ENCODE measurements at places on chromosomes 5 and 9.

GRCh38 chr5:42988568-42988967, 51.6 kb downstream of the ANXA2R start:
- no peak overlapping the region for H3K4me3 ChIP-seq
- no peak overlapping the region for H3K27ac ChIP-seq
- H3K36me3 ChIP-seq = peaks cover 2% of the 10 kb centered on the region
- peaks cover 2% of the 10 kb centered on the region for H3K4me1 ChIP-seq
- no peak for DNase-seq

DNA sequence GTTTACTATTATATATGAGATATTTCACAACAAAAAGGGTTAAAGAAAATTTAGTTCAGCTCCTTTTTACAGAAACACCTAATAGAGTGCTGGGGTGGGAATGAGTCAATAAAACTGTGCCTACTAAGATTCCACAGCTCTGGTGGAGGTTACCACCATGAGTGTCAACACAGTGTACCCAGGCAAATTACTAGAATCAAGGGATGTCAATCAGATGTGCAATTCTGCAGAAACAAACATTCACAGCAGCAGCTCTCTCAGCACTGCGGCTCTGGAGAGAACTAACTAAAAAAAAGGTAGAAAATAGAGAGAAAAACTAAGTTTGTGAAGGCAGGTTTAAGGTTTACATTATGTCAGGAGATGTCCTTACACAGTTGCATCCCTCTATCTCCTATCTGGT, 1313.0 kb downstream of the MAT2B start:
- no peak for DNase-seq
- H3K4me3 ChIP-seq = no peak overlapping the region
- no peaks in the 10 kb centered on the region for H3K4me1 ChIP-seq
- no peak overlapping the region for H3K27ac ChIP-seq
- H3K36me3 ChIP-seq = no peaks in the 10 kb centered on the region

GRCh38 chr5:154319736-154320135, 126.1 kb upstream of the SAP30L start:
- H3K27me3 ChIP-seq = no peaks in the 10 kb centered on the region
- H3K36me3 ChIP-seq = no peaks in the 10 kb centered on the region
- no peak overlapping the region for H3K27ac ChIP-seq
- H3K4me1 ChIP-seq = no peaks in the 10 kb centered on the region
- no peak for DNase-seq

DNA sequence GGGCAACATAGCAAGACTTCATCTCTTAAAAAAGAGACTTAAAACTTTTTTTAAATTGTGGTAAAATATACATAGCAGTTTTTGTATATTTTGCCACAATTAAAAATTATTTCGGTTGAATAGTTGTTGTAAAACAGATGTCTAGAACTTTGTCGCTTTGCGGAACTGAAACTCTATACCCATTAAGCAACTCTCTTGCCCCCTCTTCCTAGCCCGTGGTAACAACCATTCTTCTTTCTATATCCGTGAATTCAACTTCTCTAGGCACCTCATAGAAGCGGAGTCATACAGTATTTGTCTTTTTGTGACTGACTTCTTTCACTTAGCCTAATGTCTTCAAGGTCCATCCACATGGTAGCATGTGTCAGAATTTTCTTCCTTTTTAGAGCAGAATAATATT, 43.3 kb downstream of the SPARC start:
- H3K4me3 ChIP-seq = no peak overlapping the region
- H3K27me3 ChIP-seq = no peaks in the 10 kb centered on the region
- H3K27ac ChIP-seq = no peak overlapping the region
- DNase-seq = no peak

DNA sequence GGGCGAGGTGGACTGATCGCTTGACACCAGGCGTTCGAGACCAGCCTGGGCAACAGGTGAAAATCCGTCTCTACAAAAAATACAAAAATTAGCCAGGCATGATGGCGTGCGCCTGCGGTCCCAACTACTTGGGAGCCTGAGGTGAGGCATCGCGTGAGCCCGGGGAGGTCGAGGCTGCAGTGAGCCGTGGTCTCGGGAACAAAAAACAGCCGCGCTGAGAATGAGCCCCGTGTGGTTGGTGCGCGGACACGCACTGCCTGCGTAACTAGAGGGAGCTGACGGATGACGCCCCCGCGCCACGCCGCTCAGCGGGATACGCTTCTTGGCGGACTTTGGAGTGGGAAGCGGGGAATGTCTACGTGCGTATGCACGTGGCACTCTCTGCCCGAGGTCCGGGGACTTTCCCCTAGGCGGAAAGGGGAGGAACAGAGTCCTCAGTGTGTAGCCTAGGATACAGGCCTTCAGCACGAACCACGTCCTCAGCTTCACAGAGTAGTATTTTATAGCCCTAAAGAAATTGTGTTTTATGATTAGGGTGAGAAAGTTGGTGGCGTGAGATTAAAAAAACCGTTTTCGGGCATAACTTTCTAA, at the start of gene RMRP:
TSS of gene RMRP (minus strand) at position 474 of the 591 bp plus-strand sequence.
- H3K27ac ChIP-seq = peak within 1 kb of the TSS; percentile 98
- DNase-seq = peak; percentile 91
- H3K36me3 ChIP-seq = no peaks in the 10 kb centered on the region
- H3K27me3 ChIP-seq = no peaks in the 10 kb centered on the region
- peaks cover 4% of the 10 kb centered on the region for H3K4me1 ChIP-seq

DNA sequence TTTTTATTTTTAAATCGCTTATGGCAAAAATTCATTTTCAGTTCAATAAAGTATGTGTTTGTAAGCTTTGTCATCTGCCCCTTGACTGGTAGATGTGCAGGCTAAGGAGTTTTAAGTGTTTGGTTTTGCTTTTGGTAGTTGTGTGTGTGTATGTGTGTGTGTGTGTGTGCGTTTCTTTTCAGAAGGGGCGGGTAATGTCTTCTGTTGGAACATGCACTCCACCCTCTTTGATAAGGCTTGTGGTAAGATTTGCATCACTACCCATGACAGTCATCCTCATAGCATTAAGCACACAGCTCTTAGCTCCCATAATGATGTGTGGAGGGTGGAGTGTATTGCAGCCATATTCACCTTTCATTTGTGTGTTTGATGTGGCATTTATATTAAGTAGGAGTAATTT, 92.1 kb upstream of the FSD1L start:
- peaks cover 8% of the 10 kb centered on the region for H3K36me3 ChIP-seq
- no peaks in the 10 kb centered on the region for H3K4me1 ChIP-seq
- H3K27ac ChIP-seq = no peak overlapping the region

DNA sequence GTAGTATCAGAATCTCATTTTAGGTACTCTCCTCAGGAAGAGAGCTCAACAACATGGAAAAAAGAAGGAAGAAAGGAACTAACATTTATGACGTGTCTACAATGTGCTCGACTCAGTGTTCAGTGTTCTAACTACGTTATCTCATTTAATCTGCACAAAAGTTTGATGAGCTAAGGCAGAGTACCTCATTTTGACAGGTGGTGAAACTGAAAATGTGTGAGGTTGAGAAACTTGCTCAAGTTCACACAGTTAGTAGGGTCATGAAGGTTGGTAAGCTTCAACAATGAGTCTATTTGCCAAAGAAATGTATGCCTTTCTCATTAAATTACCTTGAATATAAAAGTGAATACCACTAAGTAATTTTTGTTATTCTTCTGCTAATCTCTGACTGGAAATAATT, 165.1 kb downstream of the CAAP1 start:
- no peaks in the 10 kb centered on the region for H3K36me3 ChIP-seq
- DNase-seq = no peak
- H3K27ac ChIP-seq = no peak overlapping the region
- H3K4me1 ChIP-seq = no peaks in the 10 kb centered on the region
- H3K27me3 ChIP-seq = no peaks in the 10 kb centered on the region
- no peak overlapping the region for H3K4me3 ChIP-seq

DNA sequence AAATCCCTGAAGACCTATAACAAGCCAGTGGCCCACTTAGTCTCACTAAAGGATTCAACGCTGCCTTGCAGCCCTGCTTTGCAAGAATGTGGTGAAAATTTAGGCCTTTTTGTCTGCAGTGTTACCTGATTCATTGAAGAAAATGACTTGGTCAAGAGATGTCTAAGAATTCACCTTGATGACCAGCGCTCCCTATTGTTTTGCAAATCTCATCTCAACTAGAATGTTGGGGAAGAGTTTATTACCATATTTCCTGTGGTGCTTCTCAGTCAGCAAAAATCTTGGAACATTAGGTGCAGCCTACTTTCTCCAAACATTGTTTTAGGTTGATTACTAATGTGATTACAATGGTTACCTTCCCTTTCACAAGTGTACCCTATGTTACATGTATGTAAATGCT, 53.5 kb downstream of the PLK2 start:
- no peak for DNase-seq
- no peak overlapping the region for H3K4me3 ChIP-seq
- H3K4me1 ChIP-seq = no peaks in the 10 kb centered on the region
- no peak overlapping the region for H3K27ac ChIP-seq
- H3K27me3 ChIP-seq = no peaks in the 10 kb centered on the region

- no peak overlapping the region for H3K4me3 ChIP-seq
- H3K36me3 ChIP-seq = no peaks in the 10 kb centered on the region
- no peak for DNase-seq
- H3K4me1 ChIP-seq = no peaks in the 10 kb centered on the region
- H3K27me3 ChIP-seq = no peaks in the 10 kb centered on the region
These were observed 585.3 kb upstream of the CCNG1 start for GRCh38 chr5:162852134-162852533.

DNA sequence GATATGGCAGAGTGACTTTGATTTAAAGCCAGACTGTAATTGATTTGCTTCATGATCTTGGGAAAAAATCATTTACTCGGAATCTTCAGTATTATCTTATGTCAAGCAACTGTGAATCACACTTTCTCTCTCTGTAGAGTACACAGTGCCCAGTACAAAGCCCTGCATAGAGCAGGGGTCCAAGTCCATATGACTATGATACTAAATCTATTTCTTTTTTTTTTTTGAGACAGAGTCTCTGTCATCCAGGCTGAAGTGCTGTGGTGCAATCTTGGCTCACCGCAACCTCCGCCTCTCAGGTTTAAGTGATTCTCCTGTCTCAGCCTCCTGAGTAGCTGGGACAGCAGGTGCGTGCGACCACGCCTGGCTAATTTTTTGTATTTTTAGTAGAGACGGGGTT, 194.8 kb upstream of the SEMA6A start:
- H3K36me3 ChIP-seq = no peaks in the 10 kb centered on the region
- no peak overlapping the region for H3K27ac ChIP-seq
- no peaks in the 10 kb centered on the region for H3K27me3 ChIP-seq
- H3K4me3 ChIP-seq = no peak overlapping the region

DNA sequence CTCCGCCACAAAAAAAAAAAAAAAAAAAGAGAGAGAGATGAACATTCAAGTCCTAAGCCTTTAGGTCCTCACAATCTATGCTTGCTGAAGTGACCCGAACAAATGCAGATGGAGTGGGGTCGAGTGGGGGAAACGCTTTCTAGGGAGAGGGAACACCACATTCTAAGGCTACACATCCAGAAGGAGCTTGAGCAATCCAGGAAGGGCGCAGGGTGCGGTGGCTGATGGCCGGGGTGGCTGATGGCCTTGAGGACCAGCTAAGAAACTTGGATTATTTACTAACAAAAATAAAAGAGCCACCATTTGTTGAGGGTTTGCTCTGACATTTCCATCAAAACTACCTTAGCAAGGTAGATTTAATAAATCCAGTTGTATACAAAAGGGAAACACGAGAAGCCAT, 764 bp upstream of the BNIP1 start:
- no peak for DNase-seq
- no peak overlapping the region for H3K27ac ChIP-seq
- peaks cover under 1% of the 10 kb centered on the region for H3K36me3 ChIP-seq
- H3K4me3 ChIP-seq = no peak overlapping the region
- H3K4me1 ChIP-seq = peaks cover 4% of the 10 kb centered on the region
- H3K27me3 ChIP-seq = no peaks in the 10 kb centered on the region

GRCh38 chr5:179698935-179699615, at the start of gene CANX:
Gene CANX, plus strand, starts transcription at chr5:179698967. Its CDS starts 6,715 bp downstream, at chr5:179705682.
- peak within 1 kb of the TSS; percentile 80 for H3K4me3 ChIP-seq
- peaks cover 3% of the 10 kb centered on the region for H3K4me1 ChIP-seq
- no peaks in the 10 kb centered on the region for H3K27me3 ChIP-seq
- no peak for DNase-seq

DNA sequence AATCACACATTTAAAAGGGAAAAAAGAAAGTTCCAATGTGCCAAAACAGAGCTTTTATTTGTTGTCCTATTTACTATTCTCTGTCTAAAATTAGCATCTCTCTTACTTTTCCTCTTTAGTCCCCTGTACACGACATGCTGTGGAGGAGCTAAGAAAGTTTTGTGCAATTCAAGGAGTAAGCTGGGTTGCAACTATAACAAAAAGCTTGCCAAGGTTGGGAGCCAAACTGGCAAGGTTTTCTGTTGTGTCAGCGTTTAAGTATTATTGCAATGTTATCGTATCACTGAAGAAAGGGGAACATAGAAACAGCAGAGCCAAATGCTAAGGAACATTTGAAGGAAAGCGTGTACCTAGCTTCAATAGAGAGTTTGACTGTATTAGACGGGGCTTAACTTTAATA, 680.8 kb downstream of the CETN3 start:
- H3K4me3 ChIP-seq = no peak overlapping the region
- DNase-seq = no peak
- H3K27me3 ChIP-seq = no peaks in the 10 kb centered on the region
- H3K4me1 ChIP-seq = no peaks in the 10 kb centered on the region
- no peaks in the 10 kb centered on the region for H3K36me3 ChIP-seq

DNA sequence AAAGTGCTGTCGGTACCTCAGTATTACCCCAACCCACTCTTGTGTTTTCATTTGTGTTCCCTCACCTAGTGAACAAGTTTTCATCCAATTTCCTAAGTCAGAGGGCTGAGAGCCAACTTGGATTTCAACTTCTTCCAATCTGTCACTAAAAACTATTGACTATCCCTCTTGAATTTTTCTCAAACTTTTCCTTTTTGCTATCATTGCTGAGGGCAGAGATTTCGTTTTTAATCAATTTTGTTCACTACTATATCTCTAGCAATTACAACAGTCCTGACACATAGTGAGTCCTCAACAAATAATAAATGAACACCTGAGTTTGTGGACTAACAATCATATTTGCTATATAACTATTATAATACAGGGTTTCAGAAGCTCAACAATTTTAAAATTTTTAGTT, 29.0 kb downstream of the MEIKIN start:
- H3K27me3 ChIP-seq = no peaks in the 10 kb centered on the region
- H3K4me1 ChIP-seq = no peaks in the 10 kb centered on the region
- no peaks in the 10 kb centered on the region for H3K36me3 ChIP-seq
- no peak overlapping the region for H3K4me3 ChIP-seq

DNA sequence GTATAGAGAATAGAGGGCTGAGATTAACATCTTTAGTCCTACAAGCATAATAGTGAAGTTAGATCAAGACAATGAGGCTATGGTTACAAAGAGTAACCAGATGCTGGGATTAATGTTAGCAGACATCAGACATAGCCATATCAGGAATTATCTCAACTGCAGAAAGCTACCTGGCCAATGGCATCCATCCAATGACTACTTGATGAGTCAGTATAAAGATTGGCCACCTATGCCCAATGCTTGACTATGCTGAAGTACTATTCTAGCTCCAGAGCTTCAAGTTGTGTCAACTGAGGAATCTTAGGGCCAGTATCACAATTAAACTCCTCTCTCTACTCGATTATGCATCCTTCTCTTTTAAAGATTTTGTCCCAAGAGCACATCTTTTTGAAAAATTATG, 541.4 kb downstream of the PRELID2 start:
- DNase-seq = no peak
- H3K4me1 ChIP-seq = no peaks in the 10 kb centered on the region
- H3K27me3 ChIP-seq = no peaks in the 10 kb centered on the region
- H3K27ac ChIP-seq = no peak overlapping the region
- no peak overlapping the region for H3K4me3 ChIP-seq
- no peaks in the 10 kb centered on the region for H3K36me3 ChIP-seq

GRCh38 chr9:111740739-111741138, 54.0 kb downstream of the SHOC1 start:
- H3K27me3 ChIP-seq = no peaks in the 10 kb centered on the region
- H3K36me3 ChIP-seq = no peaks in the 10 kb centered on the region
- H3K4me3 ChIP-seq = no peak overlapping the region
- no peak for DNase-seq

- no peaks in the 10 kb centered on the region for H3K36me3 ChIP-seq
- H3K4me3 ChIP-seq = no peak overlapping the region
- H3K27ac ChIP-seq = no peak overlapping the region
- H3K4me1 ChIP-seq = no peaks in the 10 kb centered on the region
- H3K27me3 ChIP-seq = no peaks in the 10 kb centered on the region
These were observed 1728.3 kb upstream of the CDH9 start for GRCh38 chr5:28766565-28767158.
